T-helper 17 cell (primary cell): ENCODE measurements at places on chromosomes 12 and 14. TPM values are rescaled to one million over a fixed set of nuclear protein-coding genes. Genes with fewer than 3 reads are reported as not detected.

- no peaks in the 10 kb centered on the region for H3K36me3 ChIP-seq
- H3K4me3 ChIP-seq = no peak overlapping the region
- H3K27me3 ChIP-seq = peaks cover 20% of the 10 kb centered on the region
- no peak for DNase-seq
Measured at GRCh38 chr12:25984759-25985158, 26.3 kb downstream of the RASSF8 start.

- DNase-seq = no peak
- no peaks in the 10 kb centered on the region for H3K27me3 ChIP-seq
- H3K36me3 ChIP-seq = no peaks in the 10 kb centered on the region
- H3K4me1 ChIP-seq = no peaks in the 10 kb centered on the region
- no peak overlapping the region for H3K27ac ChIP-seq
Measured at GRCh38 chr12:60174476-60174875, 578.6 kb downstream of the SLC16A7 start.

ACSS3 gene
- not detected for total RNA-seq

LRRC9 gene
- total RNA-seq = not detected

DNA sequence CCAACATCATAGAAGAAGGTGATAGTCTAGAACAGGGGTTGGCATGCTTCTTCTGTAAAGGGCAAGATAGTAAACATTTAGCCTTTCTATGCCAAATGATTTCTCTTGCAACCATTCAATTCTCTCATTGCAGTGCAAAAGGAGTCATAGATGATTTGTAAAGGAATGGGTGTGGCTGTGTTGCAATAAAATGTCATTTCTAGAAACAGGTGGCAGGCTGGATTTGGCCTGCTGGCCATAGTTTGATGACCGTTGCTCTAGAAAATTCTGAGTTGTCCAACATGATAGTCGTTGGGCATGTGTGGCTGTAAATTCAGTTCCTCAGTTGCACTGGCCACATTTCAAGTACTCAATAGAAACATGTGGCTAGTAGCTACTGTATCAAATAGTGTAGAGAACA lies 21.7 kb downstream of the SMCO2 start:
- H3K27me3 ChIP-seq = peaks cover 11% of the 10 kb centered on the region
- peaks cover 2% of the 10 kb centered on the region for H3K4me1 ChIP-seq
- H3K4me3 ChIP-seq = no peak overlapping the region
- H3K36me3 ChIP-seq = peaks cover 3% of the 10 kb centered on the region

DNA sequence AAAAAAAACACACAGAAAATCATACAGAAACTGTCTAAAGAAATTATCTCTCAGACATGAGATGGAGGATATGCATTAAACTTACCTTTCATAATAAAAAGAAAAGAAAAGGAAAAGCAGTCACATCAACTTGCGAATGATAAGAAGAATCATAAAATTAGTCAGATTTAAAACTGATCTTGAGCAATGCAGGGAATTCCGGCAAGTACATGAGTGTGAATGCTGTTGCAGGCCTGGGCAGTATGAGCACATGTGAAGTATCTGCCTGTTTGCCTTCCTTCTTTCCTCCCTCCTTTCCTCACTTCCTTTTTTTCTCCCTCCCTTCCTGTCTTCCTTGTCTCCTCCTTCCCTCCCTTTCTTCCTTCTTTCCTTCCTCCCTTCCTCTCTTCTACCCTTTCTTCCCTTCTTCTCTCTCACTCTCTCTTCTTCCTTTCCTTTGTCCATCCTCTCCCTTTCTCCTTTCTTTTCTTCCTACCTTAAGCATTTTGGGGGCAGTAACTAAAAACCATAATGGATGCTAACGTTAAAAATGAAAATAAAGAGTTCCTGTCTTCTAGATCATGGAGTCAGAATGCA lies 38.5 kb upstream of the SLC6A15 start:
- no peaks in the 10 kb centered on the region for H3K27me3 ChIP-seq
- DNase-seq = no peak
- H3K27ac ChIP-seq = no peak overlapping the region

DPY19L2 gene
- total RNA-seq = not detected

DNA sequence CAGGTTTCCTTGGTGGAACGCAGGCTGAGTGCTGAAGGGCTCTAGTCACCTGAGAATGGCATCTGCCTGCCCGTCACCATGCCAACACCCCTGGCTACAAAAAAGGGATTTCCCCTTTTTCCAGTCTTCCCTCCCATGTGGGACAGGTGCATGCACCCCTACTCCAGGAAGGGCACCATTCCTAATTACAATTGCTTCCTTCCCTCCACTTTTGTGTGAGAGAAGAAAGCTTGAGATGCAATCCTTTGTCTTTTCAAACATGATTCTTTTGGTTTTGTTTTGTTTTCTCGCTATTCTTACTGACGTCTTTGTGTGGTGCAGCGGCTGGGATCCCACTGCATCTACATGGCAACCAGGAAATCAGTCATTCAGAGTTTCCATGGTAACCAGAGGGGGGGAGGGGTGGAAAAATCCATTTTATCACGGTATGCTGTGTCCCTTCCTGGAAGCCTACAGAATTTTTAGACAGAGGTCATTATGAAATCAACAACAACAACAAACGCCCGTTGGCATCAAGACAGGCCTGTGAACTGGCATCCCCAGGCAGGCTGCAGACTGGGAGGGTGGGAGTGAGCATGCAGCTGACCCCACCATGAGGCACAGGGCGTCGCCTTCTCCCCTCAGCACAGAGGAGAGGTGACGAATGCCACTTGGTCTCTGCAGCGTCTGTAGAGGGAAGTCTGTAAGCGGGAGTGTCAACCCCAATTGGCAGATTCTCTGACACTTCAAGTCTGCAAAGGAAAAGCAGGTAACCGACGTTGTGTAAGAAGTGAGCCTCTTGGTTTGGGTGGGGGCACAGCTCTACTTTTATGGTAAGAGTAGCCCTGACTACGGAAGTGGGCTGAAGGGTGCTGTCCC lies 13.6 kb upstream of the GNG2 start:
- no peaks in the 10 kb centered on the region for H3K27me3 ChIP-seq
- DNase-seq = peak; percentile 79
- no peaks in the 10 kb centered on the region for H3K36me3 ChIP-seq
- H3K4me1 ChIP-seq = peaks cover 33% of the 10 kb centered on the region
- H3K27ac ChIP-seq = peak overlapping the region; percentile 99

DNA sequence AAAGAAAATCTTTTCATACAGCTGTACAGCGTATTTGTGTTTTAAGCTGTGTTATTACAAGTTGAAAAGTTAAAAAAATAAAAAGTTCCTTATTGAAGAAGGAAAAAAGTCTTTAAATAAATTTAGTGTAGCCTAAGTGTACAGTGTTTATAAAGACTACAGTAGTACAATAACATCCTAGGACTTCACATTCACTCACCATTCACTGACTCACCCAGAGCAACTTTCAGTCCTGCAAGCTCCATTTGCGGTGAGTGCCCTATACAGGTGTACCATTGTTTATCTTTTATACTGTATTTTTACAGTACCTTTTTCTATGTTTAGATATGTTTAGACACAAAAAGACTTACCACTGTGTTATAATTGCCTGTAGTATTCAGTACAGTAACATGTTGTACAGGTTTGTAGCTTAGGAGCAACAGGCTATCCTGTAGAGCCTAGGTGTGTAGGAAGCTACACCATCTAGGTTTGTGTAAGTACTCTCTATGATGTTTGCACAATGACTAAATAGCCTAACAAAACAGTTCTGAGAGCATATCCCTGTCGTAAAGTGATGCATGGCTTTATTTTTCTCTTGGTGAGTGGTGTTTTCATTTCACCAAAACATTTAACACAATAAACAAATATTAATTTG lies 275.2 kb downstream of the DACT1 start:
- no peak overlapping the region for H3K4me3 ChIP-seq
- H3K27me3 ChIP-seq = peaks cover 9% of the 10 kb centered on the region
- no peaks in the 10 kb centered on the region for H3K36me3 ChIP-seq
- no peak for DNase-seq
- H3K4me1 ChIP-seq = no peaks in the 10 kb centered on the region

DNA sequence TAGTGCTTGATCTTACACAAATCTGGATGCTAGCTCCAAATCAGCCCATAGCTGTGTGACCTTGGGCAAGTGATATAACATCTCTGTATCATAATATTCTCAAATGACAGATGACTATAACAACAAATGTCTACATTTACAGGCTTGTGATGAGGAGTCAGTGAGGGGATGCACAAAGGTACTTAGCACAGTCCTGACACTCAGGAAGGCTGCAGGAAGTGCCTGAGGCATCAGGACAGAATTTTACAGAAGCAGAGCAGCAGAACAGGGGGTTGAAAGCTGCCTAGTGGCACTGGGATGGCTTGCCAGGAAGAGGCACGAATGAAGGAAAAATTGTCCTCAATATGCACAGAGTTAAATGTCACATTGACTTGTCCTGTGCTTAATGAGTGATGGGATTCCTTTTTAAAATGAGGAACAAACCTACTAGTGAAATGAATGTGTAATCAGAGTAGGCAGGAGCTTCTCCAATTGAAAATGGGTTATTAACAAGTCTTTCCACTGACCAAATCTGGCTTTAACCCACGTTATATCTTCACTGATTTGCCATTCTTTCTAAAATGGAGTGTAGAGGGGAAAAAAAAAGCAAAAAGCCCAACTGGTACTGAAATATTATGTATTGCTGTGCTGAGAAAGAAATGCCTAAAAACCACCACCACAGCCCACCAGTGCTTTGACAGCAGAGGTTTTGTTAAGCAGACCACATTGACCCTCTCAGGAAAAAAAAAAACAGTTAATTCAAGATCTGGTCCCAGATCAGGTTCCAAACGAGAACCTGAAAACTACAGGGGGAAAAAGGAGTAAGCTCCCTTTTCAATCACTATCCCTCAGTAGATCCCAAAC lies 11.6 kb downstream of the BTG1 start:
- peaks cover 71% of the 10 kb centered on the region for H3K4me1 ChIP-seq
- H3K4me3 ChIP-seq = peak overlapping the region; percentile 99
- no peaks in the 10 kb centered on the region for H3K27me3 ChIP-seq
- peak overlapping the region; percentile 99 for H3K27ac ChIP-seq

DNA sequence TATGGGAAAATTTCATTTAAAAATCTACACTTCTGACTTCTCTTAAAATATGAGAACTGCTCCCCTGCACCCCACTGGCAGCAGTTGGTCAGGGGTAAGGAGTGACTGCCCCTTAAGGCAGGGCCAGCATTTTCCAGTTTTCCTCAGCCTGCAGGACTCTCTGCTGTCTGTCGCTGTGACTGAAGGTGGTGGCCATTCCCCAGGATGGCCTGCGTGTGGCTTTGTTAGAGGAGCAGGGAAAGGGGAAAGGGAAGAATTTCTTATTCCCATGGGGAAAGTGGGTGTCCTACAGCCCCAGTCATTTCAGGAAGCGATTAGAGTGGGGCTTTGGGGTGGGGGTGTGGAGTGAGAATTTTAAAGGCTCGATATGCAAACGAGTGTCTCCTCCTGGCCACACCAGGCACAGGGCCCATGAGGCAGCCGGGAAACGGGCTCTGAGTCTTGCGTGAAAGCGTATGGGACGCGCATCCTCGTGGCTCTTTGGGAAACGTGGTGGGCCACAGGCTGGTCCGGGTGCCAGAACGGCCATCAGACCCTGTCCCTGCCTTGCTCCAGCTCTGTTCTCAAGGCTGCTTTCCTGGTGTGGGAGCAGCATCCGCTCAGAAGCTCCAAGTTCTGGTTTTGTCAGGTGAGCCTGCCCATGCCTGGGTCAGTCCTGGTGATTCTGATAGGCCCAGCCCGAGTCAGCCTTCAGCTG lies 23.5 kb downstream of the ADGRD1 start:
- no peak overlapping the region for H3K27ac ChIP-seq
- DNase-seq = no peak
- no peaks in the 10 kb centered on the region for H3K4me1 ChIP-seq
- H3K27me3 ChIP-seq = peaks cover 49% of the 10 kb centered on the region
- no peak overlapping the region for H3K4me3 ChIP-seq

DNA sequence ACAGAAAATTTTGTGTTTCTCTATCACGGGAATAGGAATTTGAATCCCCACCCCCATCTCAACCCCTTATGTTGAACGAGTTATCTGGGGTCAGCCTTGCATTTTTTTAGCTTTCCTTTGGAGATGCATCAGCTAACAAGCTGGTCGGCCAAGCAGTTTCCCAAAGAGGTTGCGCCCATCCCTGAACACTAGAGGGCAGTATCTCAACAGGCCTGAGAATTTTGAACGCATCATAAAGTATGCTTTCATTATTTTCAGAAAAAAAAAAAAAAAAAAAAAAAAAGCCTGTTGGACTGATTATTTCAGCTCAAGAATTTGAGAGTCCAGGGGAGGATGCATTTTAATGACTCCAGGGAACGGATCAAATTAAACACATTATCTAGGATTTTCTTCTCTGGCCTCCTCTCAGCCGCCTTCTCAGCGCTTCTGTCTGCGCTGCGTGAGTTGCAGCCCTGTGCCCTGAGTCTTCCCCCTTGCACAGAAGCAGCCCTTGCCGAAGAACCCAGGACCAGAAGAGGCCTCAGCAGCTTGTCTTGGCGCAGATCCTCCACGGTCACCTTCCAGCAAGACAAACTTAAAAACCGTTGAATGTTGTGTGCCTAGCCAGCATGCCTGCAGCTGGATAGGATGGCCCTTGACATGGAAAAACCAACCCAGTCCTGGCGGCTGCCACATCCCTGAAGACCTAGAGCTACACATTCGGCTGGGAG lies 76.6 kb upstream of the GZMB start:
- H3K4me1 ChIP-seq = peaks cover 2% of the 10 kb centered on the region
- peaks cover 2% of the 10 kb centered on the region for H3K36me3 ChIP-seq
- H3K27ac ChIP-seq = no peak overlapping the region
- no peak overlapping the region for H3K4me3 ChIP-seq
- no peak for DNase-seq

LPAR5 gene
- total RNA-seq = 2.9 TPM

DNA sequence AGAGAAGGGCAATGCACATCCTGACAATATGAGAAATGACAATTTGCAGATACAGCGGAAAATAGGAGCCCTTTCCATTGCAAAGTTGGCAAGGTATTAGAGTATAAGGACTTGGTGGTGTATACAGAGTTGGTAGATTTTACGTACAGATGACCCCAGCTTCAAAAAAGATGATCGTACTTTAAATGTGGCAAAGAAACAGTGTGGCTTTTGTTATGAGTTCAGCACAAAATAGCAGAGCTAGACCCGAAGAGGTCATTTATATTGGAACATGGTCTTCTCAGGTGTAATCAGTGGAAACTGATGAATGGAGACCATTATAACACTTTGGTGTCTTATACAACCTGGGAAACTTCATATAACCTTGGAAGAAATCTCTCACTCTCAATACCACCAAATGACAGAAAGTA lies 2.3 kb downstream of the CLEC2B start:
- H3K27me3 ChIP-seq = no peaks in the 10 kb centered on the region
- peak overlapping the region; percentile 100 for H3K27ac ChIP-seq
- H3K36me3 ChIP-seq = peaks cover 5% of the 10 kb centered on the region
- DNase-seq = no peak
- H3K4me1 ChIP-seq = peaks cover 40% of the 10 kb centered on the region

- no peaks in the 10 kb centered on the region for H3K36me3 ChIP-seq
- H3K27me3 ChIP-seq = no peaks in the 10 kb centered on the region
Measured at GRCh38 chr12:19398376-19399363, 40.6 kb upstream of the AEBP2 start.

- H3K27me3 ChIP-seq = no peaks in the 10 kb centered on the region
- peak overlapping the region; percentile 94 for H3K4me3 ChIP-seq
- no peaks in the 10 kb centered on the region for H3K36me3 ChIP-seq
- peak overlapping the region; percentile 99 for H3K27ac ChIP-seq
- no peak for DNase-seq
- H3K4me1 ChIP-seq = peaks cover 46% of the 10 kb centered on the region
Measured at GRCh38 chr14:49999826-50000379, 107.0 kb downstream of the ARF6 start.

GRCh38 chr12:50187084-50187900 lies 20.1 kb upstream of the CERS5 start:
- H3K27ac ChIP-seq = peak overlapping the region; percentile 11
- H3K4me3 ChIP-seq = no peak overlapping the region
- peaks cover 19% of the 10 kb centered on the region for H3K4me1 ChIP-seq
- no peaks in the 10 kb centered on the region for H3K36me3 ChIP-seq

GRCh38 chr14:59776468-59776867 lies 94.1 kb downstream of the RTN1 start:
- H3K27me3 ChIP-seq = no peaks in the 10 kb centered on the region
- DNase-seq = no peak
- no peaks in the 10 kb centered on the region for H3K4me1 ChIP-seq
- H3K36me3 ChIP-seq = no peaks in the 10 kb centered on the region
- no peak overlapping the region for H3K4me3 ChIP-seq
- no peak overlapping the region for H3K27ac ChIP-seq

WSCD2 gene
- 0.60 TPM for total RNA-seq
